ENCODE measurements at places on chromosomes 12 and 14.

GRCh38 chr14:74663884-74664283 lies 49.0 kb downstream of the AREL1 start:
- DNase-seq, result no peak

- no peak for DNase-seq
Measured at GRCh38 chr12:49901986-49902385, 1.7 kb downstream of the FAIM2 start.

- no peak for DNase-seq
Measured at GRCh38 chr12:20404576-20405346, 36.4 kb downstream of the PDE3A start.

GRCh38 chr12:49824895-49825294 lies 3.3 kb downstream of the NCKAP5L start:
- DNase-seq, result no peak

- DNase-seq, result no peak
Measured at GRCh38 chr14:76767681-76768656, 6.7 kb downstream of the VASH1 start.

- no peak for DNase-seq
Measured at GRCh38 chr14:61296719-61297502, 15.8 kb upstream of the TMEM30B start.

DNA sequence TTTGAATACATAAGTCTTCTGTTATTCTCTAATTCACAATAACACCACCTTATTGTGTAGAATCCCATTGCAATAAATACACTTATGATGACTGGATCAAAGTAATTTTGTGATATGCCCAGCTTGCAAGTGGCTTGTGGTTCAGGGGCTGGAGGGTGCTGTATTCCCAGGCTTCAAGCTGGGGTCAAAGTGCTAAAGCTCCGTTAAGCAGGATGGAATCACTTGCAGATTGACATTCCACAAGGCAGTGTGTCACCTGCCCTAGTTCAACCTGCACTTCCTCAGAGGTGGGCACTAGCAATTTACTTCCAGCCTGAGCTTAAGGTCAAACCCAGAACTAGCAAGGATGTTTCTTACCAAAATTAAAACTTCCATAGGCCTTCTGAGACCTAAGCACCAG lies 166.6 kb downstream of the SSPN start:
- DNase-seq, result peak; percentile 14

DNA sequence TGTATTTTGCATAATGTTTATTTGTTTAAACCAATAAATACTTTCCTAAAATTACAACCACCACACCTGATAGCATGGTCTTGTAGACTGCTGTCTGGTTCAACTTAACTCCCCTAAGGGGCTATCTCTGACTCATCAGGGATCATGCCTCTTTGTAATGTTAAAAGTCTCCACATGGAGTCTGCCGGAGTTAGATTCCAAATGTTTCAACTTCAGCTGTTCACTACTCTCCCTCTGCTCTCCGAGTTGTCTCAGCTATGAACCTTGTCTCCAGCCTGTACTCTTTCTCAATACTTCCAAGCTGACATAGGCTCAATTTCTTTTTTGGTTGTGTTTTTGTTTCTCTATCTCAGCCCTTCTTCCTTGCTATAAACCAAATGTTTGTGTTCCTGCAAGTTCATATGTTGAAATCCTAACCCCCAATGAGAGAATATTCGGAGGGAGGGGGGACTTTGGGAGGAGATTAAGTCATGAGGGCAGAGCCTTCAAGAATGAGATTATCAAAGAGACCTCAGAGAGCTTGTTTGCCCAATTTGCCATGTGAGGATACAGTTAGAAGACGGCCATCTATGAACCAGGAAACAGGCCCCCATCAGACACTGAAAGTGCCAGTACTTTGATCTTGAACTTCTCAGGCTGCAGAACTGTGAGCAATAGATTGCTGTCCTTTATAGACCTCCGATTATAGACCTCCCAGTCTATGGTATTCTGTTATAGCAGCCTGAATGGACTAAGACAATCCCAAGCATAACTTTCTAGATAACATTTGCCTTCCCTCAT lies 858.2 kb downstream of the VRK1 start:
- no peak for DNase-seq

GRCh38 chr12:39874785-39875184 lies 231.1 kb downstream of the SLC2A13 start:
- DNase-seq, result no peak

- DNase-seq, result no peak
Measured at GRCh38 chr12:125202421-125202820, 137.2 kb downstream of the AACS start.

DNA sequence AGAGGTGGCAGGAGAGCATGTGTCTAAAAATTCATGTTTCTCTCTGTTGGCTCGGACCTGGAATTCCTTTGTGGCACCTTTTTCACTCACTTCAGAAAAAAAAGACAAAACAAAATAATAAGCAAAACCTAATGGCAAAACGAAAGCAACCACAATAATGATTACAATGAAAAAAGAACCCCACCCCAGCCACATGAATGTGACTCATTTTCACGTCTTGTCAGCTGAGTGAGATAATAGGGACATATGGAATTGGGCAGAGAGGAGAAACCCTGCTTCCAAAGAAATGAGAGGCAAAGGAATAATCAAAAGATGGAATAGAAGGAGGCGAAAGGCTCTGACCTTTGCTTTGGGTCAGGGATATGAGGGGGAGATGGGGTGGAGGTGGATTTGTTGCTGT lies 143.4 kb downstream of the SLC8A3 start:
- DNase-seq, result no peak

GRCh38 chr12:50936821-50937530 lies 15.4 kb upstream of the HIGD1C start:
- DNase-seq, result no peak

DNA sequence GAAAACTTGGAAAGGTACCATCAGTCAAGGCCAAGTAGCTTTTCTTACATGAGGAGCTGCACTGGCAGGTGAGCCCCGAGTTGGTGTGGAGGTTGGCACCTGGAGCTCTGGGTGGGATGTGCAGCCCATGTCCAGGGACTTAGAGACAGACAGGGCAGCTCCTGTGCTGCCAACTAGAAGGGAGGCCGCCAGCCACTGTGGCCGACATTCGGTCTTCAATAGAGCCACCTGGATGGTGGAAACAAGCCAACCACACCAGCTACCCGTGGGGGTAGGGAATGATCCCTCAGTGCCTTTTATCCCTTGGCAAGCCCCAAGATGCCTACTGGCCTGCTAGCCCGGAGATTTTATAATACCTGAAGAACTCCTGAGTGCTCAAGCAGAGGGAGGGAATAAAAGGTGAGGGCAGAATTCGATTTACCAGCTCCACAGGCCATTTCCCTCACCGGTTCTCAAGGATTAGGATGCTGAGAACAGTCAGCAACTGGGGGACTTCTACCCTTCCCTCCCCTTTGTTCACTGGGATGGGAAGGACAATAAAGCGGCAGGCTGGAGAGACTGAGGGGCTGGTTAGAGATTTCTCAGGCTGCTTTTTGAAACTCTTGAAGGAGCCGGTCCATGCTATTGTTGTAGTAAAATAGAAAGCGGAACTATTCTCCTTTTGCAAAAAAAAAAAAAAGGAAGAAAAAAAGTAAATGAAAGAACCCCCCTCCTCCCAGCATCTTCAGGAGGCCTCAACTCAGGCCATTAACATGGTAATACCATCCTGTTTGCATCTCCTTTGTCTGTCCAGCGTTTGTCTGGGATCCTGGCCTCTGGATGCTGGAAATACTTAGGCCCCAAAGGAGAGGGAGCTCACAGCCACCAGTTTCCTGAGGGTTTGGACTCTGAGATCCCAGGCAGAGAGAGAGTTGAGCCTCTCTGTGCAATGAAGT lies 321.6 kb downstream of the ZFP36L1 start:
- DNase-seq, result no peak

- no peak for DNase-seq
Measured at GRCh38 chr14:100891051-100891450, 12.5 kb downstream of the RTL1 start.

- no peak for DNase-seq
Measured at GRCh38 chr12:48894271-48894670, 28.6 kb upstream of the RND1 start.

- no peak for DNase-seq
Measured at GRCh38 chr12:111580737-111581136, 18.4 kb downstream of the ATXN2 start.

- peak; percentile 16 for DNase-seq
Measured at GRCh38 chr14:91511043-91511383, 903 bp upstream of the PPP4R3A start.

GRCh38 chr12:92403210-92404175 lies 257.8 kb upstream of the BTG1 start:
- no peak for DNase-seq

GRCh38 chr14:98622208-98623051 lies 649.6 kb downstream of the BCL11B start:
- DNase-seq, result no peak

- no peak for DNase-seq
Measured at GRCh38 chr14:77306416-77306815, 14.3 kb downstream of the POMT2 start.

GRCh38 chr14:46250113-46250703 lies 401.4 kb downstream of the RPL10L start:
- no peak for DNase-seq

- peak; percentile 60 for DNase-seq
Measured at GRCh38 chr12:26833743-26834490, 923 bp upstream of the ITPR2 start.

- DNase-seq, result no peak
Measured at GRCh38 chr12:111186347-111186746, 182.5 kb downstream of the PHETA1 start.
